ENCODE measurements at places on chromosomes 4 and X. TPM values are rescaled to one million over a fixed set of nuclear protein-coding genes. Genes with fewer than 3 reads are reported as not detected.

DNA sequence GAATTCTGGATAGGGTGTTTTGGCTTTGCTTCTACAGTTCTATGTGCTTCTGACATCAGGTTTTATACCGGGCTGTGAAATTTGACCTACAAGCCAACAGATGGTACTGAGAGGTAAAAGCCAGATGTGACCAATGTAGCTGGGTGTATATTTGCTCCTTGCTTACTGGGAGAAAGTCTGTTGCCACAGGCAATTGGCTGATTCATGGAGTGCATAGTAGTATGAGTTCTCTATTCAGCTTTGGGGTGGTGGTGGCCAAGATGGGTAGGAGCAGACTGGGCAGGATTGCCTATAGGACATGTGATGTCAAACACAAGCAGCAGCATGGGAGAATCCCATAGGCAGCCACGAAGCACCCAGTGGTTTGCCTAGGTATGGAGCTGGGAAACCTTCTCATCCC is 1827.0 kb downstream of the C4orf33 start:
- DNase-seq: no peak

DNA sequence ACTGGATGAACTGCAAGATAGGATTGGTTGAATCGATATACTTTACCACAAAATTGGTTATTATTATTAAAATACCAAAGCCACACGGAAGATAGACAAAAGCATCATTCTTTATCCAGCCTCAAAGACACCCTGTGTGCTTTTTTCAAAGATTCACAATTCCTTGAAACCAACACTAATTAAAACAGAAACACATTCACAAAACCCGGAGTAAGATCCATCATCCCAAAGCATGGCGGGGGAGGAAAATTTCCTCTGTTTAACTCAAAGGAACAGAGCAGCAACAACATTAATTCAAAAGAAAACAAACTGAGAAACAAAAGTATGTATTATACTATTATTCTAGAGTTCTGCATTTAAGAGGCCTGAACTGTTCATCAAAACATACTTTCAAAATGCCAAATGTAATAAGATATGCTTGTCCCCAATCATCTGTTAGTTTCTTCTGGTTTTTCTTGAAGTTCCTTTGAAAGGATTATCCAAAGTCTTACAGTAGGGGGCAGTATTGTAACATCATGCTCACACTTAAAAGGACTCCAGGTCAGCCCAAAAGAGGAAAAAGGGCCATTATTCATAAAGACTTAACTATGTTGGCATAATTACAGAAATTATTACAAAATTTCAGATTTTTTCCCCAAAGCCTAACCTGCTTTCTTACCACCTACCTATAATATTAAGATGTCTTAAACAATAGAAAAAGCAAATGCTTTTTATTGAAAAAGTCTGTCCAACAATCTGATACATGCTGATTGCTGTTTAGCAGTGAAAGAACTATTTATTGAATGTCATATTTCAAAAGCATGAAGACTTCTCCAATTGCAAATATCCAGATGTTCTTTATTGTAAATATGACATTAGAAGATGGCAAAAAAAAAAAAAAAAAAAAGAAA is 168.7 kb downstream of the SCFD2 start:
- no peak for DNase-seq

CLDN22 gene
- total RNA-seq: not detected

DNA sequence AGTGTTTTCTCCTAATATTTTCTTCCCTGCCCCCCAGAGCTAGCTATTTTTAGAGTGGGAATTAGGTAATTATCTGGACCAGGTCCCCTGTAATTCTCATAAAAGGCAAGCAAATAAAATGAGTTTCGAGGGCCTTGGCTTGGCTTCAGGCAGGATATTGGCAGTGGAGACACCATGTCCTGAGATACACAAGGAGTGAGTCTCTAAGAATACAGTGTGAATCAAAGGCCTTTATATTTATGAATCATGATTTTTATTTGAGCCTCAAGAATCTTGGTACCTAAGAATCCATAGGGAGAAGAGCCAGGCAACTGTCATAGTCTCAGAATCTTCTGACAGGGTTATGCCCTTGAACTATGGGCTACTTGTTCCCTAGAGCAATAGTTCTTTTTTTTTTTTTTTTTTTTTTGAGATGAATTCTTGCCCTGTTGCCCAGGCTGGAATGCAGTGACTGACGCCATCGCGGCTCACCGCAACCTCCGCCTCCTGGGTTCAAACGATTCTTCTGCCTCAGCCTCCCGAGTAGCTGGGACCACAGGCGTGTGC is 205.4 kb downstream of the LDB2 start:
- no peak for DNase-seq

DNA sequence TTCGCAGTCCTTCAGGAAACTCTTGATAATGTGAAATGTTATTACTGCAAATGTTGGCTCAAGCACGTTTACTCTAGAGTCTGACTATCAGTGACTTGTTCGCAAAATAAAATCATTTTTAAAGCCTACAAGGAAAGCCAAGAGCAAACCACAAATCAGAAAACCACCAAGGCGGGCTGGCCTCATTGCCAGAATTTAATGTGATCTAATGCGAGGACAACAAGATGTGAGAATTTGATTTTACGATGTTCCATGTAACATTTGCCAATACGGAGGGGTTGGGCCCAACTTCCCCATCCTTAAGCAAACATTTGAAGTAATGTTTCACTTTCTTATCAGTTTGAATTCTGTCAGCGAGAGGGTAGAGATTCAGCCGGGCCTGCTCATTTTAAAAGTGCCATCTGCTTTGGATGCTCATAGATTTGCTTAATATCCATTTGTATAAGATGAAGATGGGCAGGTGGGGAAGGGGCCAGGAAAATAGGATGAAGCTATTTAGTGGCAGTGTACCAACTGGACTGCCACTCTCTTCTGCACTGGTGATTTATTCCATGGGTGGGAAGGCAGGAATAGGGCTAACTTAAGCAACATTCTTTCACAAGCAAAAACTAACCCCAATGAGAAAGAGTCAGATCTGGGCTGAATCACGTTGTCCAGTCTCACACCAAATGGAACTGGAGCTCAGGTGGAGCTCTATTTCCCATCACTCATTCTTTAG is 225.3 kb downstream of the ANAPC10 start:
- no peak for DNase-seq

JCHAIN gene
- total RNA-seq: 1.5 TPM

TSR2 gene
- 37.6 TPM for total RNA-seq

All from cardiac septum (tissue), 1 donor.